ENCODE measurements at places on chromosomes 5 and 9.

- DNase-seq = no peak
Observed at GRCh38 chr9:24487946-24488345, 57.8 kb downstream of the IZUMO3 start.

DNA sequence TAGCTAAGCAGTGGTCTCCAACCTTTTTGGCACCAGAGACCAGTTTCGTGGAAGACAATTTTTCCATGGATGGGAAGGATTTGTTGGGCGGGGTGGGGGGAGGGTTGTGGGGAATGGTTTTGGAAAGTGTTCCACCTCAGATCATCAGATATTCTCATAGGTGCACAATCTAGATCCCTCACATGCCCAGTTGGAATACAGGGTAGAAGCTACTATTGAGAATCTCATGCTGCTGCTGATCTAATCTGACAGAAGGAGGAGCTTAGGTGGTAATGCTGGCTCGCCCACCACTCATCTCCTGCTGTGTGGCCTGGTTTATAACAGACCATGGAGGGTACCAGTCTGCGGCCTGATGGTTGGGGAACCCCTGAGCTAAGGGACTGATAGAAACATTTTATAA is 662.7 kb upstream of the RGMB start:
- DNase-seq = no peak

GRCh38 chr5:471750-472058 is 28.7 kb downstream of the EXOC3 start:
- no peak for DNase-seq

GRCh38 chr5:96708600-96708999 is 46.4 kb downstream of the CAST start:
- no peak for DNase-seq

DNA sequence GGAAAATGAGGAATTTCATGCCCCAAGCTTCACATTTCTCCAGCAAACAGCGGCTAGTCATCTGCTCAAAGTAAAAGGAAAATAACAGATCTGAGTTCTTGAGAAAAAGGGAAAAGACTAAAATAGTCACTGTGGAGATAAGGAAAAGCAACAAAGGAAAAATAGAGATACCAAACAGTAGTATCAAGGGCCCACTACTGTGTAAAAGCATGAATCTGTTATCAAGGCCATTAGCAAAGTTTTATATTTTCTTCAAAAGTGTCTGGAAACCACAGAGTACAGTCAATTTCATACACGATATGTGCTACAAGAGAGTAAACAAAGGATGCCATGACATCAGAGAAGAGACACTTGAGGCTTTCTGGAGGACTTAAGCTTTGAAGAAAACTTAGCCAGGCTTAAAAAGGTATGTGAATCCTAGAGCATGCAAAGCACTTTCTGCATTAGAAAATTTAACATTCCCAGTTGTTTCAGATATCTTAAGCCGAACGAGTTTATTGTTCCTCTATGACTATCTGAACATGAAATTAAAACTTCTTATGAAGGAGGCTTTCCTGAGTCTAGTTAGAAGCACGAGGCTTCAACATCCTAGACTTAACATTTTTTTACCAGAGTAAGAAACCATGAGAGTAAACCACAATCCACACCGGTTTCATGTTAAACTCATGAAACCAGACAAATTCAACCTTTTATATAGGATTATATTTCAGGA is 1.2 kb downstream of the TTC33 start:
- DNase-seq = peak; percentile 21

DNA sequence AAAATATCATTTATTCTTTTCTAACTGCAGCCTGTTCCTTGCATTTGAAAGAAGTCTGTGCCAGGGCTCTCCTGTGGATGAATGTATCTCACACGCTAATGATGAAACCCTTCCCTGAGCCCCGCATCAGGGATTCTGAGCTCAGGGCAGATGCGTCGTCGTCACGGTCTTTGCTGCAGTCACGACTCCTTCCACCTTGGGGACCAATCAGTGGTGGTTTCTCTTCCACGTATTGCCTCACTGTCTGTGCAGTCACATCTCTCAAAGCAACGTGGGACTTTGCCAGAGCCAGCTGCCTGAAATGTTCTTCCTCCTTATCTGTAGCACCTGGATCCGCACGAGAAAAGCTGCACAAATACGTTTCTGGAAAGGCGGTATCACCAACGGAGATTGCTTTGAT is 13.9 kb upstream of the UBE2QL1 start:
- no peak for DNase-seq

GRCh38 chr5:52956014-52956413 is 33.1 kb upstream of the ITGA2 start:
- DNase-seq = no peak

DNA sequence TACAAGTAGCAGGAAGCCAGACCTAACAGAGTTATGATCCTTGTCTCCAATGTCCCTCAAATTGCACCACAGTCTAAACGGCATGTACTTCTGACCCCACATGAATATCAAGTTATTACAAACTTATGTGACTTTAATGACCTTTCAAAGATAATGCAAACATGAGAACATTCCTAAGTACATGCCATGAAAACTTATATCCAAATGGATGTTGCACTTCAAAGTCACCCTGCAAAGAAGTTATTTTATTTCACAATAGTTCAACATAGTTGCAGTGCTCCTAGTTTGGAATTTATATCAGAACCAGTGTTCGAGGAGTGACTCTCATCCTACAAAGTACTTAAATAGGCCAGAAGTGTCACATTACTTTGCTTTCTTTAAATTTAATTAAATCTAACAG is 41.2 kb upstream of the ITGA1 start:
- no peak for DNase-seq

GRCh38 chr5:107359033-107359915 is 311.5 kb downstream of the EFNA5 start:
- peak; percentile 19 for DNase-seq

DNA sequence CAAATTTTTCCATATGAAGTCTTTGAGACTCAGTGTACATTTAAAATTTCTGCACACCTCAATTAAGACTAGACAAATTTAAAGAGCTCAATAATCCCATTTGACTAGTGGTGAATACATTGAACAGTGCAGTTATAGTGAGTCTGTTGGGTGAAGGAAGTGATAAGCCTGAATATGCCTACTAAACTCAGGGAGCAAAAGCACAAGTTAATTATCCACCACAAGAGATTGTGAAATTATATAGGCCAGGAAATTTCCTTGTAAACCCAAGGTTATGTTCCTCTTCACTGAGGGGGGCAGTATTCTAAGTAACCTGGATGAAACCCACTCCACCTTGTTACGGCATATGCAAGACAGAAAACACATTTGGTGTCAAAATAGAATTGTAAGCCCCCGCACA is 612.9 kb upstream of the DAB2 start:
- DNase-seq = no peak

GRCh38 chr5:5719292-5719691 is 296.8 kb downstream of the ICE1 start:
- no peak for DNase-seq
